ENCODE measurements at places on chromosomes 7 and 10. TPM values are rescaled to one million over a fixed set of nuclear protein-coding genes. Genes with fewer than 3 reads are reported as not detected.

Gene SFXN4
- total RNA-seq, result 23.2 TPM

Gene TMEM178B
- 0.06 TPM for total RNA-seq

Gene SEMA3E
- not detected for total RNA-seq

Gene NKX6-2
- total RNA-seq, result not detected

Gene PLCE1
- total RNA-seq, result not detected

Gene SCIN
- total RNA-seq, result 0.77 TPM

- no peak for DNase-seq
These were observed 1.2 kb downstream of the VPS41 start for GRCh38 chr7:38907766-38908165.

GRCh38 chr7:157799076-157799685 is 462.4 kb downstream of the DNAJB6 start:
- no peak for DNase-seq

GRCh38 chr10:31897506-31897905 is 31.1 kb downstream of the ARHGAP12 start:
- no peak for DNase-seq

DNA sequence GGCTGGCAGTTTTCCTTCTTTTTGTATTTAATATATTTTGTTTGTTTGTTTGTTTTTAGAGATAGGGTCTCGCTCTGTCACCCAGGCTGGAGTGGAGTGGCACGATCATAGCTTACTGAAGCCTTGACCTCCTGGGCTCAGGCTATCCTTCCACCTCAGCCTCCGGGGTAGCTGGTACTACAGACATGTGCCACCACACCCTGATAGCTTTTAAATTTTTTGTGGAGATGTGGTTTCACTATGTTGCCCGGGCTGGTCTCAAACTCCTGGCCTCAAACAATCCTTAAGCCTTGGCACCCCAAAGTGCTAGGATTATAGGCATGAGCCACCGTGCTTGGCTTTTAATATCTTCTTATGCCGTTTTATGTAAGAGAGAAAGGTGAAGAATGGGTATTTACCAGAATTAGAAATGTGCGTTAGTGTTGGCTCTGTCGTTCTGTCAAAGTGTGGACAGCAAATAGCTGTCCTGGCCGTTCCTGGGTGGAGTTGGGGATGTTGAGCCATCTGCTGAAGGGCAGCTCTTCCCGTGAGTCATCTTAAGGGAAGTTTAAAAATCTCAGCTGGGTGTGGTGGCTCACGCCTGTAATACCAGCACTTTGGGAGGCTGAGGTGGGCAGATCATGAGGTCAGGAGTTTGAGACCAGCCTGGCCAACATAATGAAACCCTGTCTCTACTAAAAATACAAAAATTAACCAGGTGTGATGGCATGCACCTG is 14.8 kb downstream of the OGDH start:
- no peak for DNase-seq

DNA sequence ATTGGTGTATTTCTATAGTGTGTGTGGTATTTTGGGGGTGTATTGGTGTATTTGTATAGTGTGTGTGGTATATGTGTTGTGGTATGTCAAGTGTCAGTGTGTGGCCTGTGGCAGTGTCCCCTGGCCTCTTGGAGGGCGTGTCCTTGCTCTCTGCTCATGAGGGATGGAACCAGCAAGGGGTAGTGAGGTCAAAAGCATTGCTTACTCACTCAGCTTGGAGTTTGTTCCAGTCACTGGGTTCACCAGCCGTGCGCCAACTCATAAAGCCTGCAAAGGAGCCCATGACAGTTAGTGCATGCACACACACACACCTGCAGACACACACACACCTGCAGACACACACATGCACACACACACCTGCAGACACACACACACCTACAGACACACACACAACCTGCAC is 4.3 kb upstream of the TRPV6 start:
- no peak for DNase-seq

DNA sequence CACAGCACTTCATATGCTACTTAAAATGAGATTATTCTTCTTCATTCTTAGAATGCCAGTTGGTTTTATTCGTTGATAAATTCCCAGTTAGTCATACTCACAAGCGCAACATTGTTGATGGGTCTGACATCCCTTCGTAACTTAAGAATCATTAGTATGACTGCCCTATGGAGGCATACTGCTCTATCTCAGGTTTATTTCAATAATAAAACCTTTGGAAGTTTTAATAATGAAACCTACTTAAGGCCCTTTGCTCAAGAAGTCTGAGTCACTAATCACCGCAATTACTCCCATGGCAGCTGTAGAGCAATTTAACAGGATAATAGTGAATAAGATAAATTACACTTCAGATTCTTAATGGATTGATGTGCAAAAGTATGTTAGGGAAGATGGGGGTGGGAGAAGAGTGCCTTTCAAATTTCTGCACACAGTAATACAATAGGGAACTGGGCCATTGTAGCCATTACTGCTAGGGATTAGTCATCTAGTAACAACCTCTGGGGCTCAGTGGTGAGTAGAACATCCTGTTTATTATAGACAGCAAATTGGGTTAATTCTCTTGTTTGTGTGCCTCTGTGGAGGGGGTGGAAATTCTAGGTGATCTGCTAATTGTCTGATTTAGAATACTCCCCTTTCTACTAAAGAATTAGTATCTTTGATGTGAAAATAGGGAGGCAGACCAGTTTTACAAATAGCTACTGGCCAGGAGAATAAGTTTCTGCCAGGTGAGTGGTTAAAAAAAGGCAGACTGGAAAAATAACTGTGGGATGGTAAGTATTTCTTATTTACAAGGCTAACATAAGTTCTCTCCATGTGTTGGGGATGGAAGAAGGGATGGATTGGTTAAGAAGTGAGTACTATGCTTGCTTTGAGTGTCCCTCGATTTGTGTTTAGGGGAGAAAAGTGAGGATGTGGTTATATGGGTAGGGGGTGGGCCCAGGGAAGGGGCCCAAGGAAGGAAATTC is 74.5 kb upstream of the VKORC1L1 start:
- no peak for DNase-seq

GRCh38 chr10:126798649-126799048 is 106.6 kb upstream of the DOCK1 start:
- no peak for DNase-seq
